H9 (cell line): ENCODE measurements at places on chromosomes 2 and 18.
A peak's percentile ranks its signal among the peaks of the same experiment; 100 is the strongest.

GRCh38 chr18:45222180-45222579 lies 393.1 kb upstream of the SLC14A2 start:
- DNase-seq, result no peak

GRCh38 chr2:25551316-25551715 lies 122.1 kb downstream of the DTNB start:
- no peak for DNase-seq

DNA sequence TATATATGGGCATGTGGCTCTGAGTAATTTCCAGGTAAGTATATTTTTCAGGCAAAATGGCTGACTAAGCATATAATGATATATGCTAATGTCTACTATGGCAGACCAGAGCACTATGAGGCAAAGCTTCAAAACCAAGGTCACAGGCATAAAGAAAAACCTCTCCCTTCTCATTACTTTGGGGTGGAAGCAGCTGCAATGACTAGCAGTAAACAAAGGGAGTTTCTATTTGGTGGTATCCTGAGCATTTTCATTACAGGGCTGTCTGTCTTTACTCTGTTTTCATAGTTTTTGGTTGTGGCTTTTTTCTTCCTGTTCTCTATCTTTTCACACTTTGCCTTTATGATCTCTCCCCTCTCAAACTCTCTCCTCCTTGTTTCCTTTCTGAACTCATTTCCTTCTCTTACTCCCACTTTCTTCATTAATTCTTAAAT lies 15.6 kb downstream of the PDE6D start:
- DNase-seq, result no peak

DNA sequence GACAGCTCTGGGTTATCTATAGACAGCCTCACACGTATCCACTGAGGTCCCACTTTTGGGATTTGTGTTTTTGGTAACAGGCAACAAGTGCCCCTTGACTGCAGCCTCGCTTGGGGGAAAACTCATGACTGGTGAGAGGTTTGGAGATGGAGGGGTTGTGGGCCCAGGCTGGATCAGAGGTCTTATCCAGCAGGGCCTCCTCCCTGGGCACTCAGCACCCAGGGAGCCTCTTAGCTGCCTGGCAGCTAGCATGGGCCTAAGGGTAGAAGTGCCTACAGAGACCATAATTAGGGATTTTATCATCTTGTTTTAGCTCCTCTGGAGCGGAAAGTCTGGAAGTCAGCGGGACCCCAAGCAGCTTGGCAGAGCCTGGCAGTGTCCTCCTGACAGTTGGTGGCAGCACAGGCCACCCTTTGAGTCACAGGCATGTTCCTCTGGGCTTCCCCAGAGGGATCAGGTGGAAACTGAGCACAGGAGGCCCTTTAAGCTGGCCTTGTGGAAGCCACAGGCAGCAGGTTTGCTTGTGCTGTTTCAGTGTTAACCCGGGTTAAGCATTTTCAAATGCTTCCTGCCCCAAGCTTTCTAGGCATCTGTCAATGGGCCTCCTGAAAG lies 143.1 kb downstream of the KCTD1 start:
- DNase-seq, result peak; percentile 47

DNA sequence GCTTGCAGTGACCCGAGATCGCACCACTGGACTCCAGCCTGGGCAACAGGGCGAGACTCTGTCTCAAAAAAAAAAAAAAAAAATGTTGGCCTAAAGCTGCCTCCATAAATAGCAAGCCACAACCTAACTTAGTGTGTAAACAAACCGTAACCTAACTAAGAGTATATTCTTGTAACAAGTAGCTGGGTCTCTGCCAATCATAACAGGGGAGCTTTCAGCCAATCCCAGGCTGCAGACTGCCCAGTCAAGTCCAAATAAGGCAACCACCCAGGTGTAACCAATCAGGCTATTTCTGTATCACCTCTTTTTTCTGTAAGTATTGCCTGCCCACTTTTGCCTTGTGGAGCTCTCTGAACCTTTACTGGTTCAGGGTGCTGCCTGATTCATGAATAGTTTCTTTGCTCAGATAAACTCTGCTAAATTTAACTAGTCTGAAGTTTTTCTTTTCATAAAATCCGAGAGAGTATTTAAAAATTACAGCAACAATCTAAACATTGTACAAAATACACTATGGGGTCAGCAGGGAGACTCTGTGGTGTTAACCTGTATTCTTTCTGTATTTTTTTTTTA lies 4.5 kb downstream of the PSTPIP2 start:
- DNase-seq, result no peak

GRCh38 chr2:183214680-183215079 lies 90.4 kb downstream of the NUP35 start:
- no peak for DNase-seq

- DNase-seq, result no peak
Observed at GRCh38 chr2:100142393-100142792, at the start of gene AFF3. AFF3 (minus strand) TSS chr2:100142590; CDS start chr2:100104454, 38,136 bp downstream.

DNA sequence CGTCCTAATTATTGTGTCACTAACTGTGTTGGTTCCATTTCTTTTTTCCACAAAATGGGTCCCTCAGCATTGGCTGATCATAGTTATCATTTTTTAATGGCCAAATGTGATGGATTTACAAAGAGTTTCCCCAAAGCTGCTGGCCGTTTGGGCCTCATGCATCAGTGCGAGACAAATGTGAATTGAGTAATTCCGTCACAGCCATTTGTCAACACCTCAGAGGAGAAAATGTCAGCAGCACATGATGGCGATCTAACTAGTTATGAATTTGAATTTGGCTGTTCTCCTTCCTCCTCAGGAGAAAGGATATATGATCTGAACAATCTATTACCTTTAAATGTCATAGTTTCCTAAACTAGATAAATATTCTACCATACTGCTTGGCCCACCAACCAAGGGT lies 54.9 kb upstream of the SP3 start:
- no peak for DNase-seq

- no peak for DNase-seq
Observed at GRCh38 chr18:36446059-36446458, 148.5 kb downstream of the FHOD3 start.

GRCh38 chr2:54909001-54909400 lies 141.2 kb downstream of the RTN4 start:
- DNase-seq, result no peak

GRCh38 chr18:30175061-30175574 lies 867.4 kb downstream of the DSC3 start:
- DNase-seq, result no peak

DNA sequence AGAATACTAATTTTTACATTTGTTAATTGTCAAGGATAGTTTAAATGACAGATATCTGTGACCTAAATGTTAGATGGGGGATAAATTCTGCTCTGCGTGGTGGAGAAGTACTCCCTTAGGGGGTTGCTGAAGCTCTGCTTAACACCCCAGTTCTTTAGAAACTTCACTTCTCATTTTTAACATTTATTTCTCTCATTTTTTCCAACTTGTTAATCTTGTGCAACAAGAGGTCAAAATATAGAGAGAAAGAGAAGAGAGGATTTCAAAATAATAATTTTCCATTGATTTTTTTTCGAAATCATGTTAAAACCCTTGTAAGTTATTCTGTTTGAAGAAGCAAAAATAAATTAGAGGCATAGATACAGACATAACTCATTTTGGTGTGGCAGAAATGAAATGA lies 61.3 kb upstream of the SLC8A1 start:
- DNase-seq, result no peak

GRCh38 chr2:207791579-207792243 lies 22.0 kb upstream of the FZD5 start:
- DNase-seq, result peak; percentile 41

DNA sequence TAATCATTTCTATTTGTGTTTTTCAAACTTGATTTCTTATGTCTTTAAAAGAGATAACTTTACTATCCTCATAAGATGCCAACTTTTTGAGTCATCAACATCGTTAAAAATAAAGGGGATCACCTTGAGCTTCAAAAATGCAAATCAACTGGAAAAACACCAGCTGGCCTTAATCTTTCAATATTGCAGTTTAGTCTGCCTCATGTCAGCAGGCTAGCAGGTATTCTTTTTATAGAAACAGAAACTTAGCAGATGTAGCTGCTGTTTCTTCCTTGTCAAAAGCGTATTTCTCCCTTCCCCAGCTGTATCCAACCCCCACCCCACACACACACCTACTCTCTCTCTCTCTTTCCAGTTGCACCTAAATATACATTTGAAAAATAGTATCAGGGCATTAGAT lies 154.1 kb upstream of the ZNF804A start:
- no peak for DNase-seq
